C1 segment of cervical spinal cord (tissue), 14 donors: ENCODE measurements at places on chromosomes 11 and 22.

- no peak for DNase-seq
These were observed 1.0 kb upstream of the RAB3IL1 start for GRCh38 chr11:61918251-61918937.

DNA sequence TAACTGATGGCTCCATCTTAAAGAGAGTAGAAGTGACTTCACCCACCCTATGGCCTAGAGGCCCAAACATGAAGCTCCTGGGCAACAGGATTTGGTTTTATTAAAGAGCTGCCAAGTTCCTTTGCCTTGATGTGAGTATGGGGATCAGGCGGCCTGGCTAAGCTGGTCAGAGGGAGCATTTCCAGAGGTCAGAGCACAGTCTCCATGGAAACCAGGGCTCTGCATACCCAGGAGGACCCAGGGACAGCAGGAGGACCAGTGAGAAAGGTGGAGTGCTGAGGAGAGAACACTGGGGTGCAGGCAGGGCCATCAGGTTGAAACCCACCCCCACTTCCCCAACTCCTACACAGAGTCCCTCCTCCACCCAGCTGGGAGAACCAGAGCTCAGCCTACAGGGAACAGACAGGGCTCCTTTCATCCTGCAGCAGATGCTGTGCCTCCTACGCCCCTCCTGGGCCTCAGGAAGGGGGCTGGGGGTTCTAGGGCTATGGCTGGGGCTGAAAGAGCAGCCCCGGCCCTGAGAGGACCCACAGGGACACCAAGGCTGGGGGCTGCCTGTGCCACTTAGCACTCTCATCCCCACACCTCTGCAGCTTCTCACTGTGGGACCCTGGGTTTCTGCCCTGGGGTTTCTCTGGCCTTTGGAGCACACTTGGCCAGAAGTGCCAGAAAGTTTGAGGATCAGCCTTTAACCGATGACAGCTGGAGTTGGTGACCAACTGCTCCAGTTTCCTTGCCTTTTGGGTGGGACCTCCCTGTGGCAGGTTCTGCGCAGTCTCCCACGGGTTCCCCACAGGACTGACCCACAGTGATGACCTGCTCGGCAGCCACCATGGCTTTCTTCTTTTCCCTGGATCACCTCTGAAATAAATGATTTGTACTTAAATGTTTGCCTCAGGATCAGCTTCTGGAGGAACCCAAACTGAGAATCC lies 13.8 kb upstream of the P2RY6 start:
- no peak for DNase-seq

- DNase-seq: no peak
These were observed 39.0 kb downstream of the QSER1 start for GRCh38 chr11:32931606-32932005.

DNA sequence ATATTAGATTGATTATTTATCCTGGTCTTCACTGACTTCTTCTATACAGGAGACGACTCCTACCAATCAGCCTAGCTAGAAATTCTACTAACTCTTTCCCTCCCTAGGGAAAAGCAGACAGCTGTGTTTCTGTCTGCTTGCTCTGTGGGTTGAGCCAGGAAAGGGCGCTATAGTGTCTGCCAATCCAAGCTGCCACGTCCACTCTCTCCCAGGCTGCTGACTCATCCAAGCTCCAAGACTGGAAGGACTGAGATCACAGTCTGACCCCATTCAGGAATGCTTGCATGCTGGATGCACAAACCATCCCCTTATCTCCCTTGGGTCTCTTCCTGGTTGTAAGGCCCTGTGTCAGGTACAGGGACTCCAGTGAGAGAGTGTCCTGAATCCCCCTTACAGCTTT lies 955.6 kb downstream of the OPCML start:
- DNase-seq: no peak

DNA sequence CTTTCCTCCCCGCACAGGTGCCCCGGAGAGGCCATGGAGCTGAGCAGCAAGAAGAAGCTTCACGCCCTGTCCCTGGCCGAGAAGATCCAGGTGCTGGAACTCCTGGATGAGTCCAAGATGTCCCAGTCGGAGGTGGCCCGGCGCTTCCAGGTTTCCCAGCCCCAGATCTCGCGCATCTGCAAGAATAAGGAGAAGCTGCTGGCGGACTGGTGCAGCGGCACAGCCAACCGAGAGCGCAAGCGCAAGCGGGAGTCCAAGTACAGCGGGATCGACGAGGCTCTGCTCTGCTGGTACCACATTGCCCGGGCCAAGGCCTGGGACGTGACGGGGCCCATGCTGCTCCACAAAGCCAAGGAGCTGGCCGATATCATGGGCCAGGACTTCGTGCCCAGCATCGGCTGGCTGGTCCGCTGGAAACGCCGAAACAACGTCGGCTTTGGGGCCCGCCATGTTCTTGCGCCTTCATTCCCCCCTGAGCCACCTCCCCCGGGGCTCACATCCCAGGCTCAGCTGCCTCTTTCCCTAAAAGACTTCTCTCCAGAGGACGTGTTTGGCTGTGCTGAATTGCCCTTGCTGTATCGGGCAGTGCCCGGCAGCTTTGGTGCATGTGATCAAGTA lies 1.3 kb downstream of the TIGD3 start:
- no peak for DNase-seq

DNA sequence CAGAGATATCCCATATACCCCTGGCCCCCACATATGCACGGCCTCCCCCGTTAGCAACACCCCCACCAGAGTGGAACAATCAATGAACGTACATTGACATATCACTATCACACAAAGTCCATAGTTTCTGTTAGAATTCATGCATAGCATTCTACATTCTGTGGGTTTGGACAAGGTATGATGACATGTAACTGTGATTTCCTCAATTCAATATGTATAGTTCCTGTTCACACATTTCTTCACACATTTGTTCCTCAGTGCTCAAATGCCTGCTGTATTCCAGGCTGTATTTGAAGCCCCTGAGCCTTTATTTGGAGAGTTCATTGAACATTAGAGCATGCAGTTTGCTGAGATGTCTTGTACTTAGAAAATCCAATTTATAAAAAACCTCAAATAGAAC lies 69.9 kb downstream of the PTPRJ start:
- no peak for DNase-seq
